Fibroblast of skin of abdomen (primary cell): ENCODE measurements at places on chromosomes 5 and 9.

- DNase-seq = peak; percentile 72
Measured at GRCh38 chr9:129761293-129761900, 8.6 kb upstream of the PTGES start.

DNA sequence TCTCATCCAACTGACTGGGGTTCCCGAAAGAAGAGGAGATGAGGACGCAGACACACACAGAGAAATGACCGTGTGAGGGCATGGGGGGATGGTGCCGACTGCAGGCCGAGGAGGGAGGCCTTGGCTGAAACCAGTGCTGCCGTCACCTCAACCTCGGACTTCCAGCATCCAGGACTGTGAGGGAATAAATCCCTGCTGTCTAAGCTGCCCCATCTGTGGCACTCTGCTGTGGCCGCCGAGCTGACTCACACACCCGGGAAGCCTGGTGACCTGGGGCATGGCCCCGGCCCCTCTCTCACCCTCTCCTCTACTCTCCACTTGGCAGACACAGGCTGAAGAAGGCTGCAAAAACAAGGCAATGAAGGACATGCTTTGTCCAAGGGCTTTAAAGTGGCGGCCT, 4.4 kb upstream of the COL5A1 start:
- no peak for DNase-seq

- no peak for DNase-seq
Measured at GRCh38 chr5:31221001-31221400, 27.5 kb downstream of the CDH6 start.

GRCh38 chr5:6495433-6496206, 47.0 kb downstream of the UBE2QL1 start:
- no peak for DNase-seq

DNA sequence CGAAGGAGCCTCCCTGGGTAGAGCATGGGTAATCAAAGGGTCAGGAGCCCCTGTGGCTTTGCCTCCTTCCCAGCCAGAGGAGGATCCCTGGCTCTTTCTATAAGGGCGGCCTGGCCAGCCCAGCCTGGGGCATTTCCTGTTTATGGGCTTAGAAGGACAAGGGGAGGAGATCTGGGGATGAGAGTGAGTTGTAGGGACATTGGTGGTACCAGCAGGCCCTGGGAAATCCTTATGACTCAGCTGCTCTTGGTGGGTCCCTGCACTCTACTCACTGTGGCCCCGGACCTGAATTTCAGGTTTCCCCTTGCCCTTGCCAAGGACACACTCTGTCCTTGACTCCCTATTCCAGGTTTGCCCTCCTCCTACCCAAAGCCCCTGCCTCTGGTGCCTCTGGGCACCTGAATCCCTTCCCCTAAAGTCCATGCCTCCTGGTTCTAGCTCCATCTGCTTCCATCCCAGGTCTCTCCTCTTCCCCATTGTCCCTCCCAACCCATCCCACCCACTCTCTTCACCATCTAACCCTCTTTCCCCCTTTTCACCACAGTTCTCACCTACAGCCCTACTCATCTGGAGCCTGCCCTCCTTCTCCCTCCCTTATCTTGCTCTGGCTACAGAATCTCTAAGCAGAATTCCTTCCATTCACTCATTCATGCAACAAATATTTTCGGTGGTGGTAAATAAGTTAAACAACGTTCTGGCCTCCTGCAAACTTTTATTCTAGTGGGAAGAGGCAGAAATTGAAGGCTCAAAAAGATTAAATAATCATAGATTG, 34.9 kb downstream of the PCDH1 start:
- no peak for DNase-seq

DNA sequence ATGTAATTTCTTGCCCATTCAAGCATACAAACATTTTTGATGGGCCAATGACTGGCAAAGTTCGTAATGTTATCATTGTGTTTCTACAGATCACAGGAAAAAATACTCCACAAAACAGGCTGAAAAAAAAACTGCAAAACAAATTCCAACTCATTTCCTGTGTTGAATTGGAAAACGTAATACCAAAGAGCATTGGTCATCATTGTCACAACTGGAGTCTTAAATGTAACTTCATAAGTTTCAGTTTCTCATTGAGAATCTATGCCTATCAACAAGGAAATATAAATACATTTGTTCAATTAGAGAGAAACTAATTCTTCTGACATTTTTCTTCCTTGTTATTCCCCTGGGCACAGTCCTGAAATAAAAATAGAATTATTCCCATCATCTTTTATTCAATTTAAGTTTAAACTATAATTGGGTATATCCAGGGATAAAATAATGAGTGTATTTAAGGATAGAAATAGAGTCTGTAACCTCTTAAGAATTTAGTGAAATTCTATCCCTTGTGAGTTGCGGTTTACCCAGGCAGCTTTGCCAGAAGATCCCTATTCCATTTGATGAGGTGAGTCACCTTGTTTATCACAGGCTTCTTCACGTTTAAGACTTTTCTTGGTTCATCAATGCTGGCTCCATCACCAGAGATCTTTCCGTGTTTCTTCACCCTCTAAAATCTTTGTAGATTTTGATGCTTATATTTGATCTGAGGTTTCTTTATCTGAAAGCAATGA, 112.7 kb upstream of the ITGA1 start:
- DNase-seq = peak; percentile 59

GRCh38 chr9:4515958-4516375, 25.7 kb downstream of the SLC1A1 start:
- DNase-seq = no peak

DNA sequence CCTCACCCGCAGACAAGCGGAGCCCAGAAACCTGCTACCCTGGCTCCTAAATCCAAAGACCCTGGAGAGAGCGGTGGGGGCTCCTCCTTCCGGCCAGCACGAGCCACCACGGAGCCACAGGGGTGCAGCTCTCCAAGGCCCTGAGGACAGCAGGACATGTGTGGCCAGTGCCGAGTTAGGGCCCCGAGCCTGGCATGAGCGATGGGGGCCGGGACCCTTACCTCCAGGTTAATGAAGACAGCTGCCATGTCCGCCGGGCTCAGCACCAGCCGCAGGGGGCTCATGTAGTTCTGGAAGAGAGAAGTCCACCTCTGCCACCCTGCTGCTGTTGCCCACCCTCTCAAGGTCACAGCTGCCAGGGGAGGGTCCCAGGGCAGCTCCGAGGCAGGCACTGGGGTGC, 68.9 kb upstream of the SARDH start:
- DNase-seq = no peak
